Aortic smooth muscle cell (primary cell): ENCODE measurements at places on chromosomes 3 and 15. TPM values are rescaled to one million over a fixed set of nuclear protein-coding genes. Genes with fewer than 3 reads are reported as not detected.

Gene C3orf22
- not detected in 2 replicates for total RNA-seq

Gene TRH
- total RNA-seq: not detected in 2 replicates

Gene SMCO1
- total RNA-seq: not detected in 2 replicates

Gene FAM81A
- total RNA-seq: 0.13 and 0.25 TPM in 2 replicates

Gene CHRD
- total RNA-seq: 1.7 and 2.4 TPM in 2 replicates

Gene COL7A1
- 5.4 and 6.0 TPM in 2 replicates for total RNA-seq

Gene LARP6
- total RNA-seq: 49.7 and 49.9 TPM in 2 replicates

Gene SETD5
- 26.7 and 39.9 TPM in 2 replicates for total RNA-seq

Gene TIGIT
- under 0.01 and 0.13 TPM in 2 replicates for total RNA-seq

Gene CPN2
- total RNA-seq: not detected in 2 replicates

Gene CFAP92
- not detected in 2 replicates for total RNA-seq

Gene CSPG5
- under 0.01 and 0.25 TPM in 2 replicates for total RNA-seq

Gene SLC6A20
- not detected in 2 replicates for total RNA-seq

Gene MEIS2
- total RNA-seq: 35.4 and 51.0 TPM in 2 replicates

Gene KNL1
- 10.8 and 15.3 TPM in 2 replicates for total RNA-seq

Gene XCR1
- not detected in 2 replicates for total RNA-seq

Gene GOLGA8T
- total RNA-seq: 0.06 and 0.26 TPM in 2 replicates

Gene NRG4
- total RNA-seq: not detected in 2 replicates

Gene GPR15
- not detected in 2 replicates for total RNA-seq

Gene DLL4
- total RNA-seq: 0.56 and 1.5 TPM in 2 replicates

Gene LEKR1
- total RNA-seq: 0.19 and 0.26 TPM in 2 replicates

Gene ANKRD63
- total RNA-seq: not detected in 2 replicates

Gene GPR160
- total RNA-seq: 0.56 and 0.92 TPM in 2 replicates

Gene ABTB1
- total RNA-seq: 10.0 and 16.6 TPM in 2 replicates

Gene SLC38A3
- not detected in 2 replicates for total RNA-seq

Gene CHAC1
- 2.8 and 5.3 TPM in 2 replicates for total RNA-seq

Gene GRK7
- total RNA-seq: not detected in 2 replicates

Gene SCN11A
- 0.06 and 0.13 TPM in 2 replicates for total RNA-seq

Gene SOX14
- not detected in 2 replicates for total RNA-seq

Gene MYO5C
- total RNA-seq: 0.50 and 0.53 TPM in 2 replicates

Gene SCG3
- not detected in 2 replicates for total RNA-seq

Gene CHRNA7
- total RNA-seq: 1.4 and 5.3 TPM in 2 replicates

Gene ARL6
- total RNA-seq: 8.2 and 12.0 TPM in 2 replicates

Gene CHRNB4
- total RNA-seq: not detected in 2 replicates

Gene GPR149
- total RNA-seq: not detected in 2 replicates

Gene SLC2A2
- not detected in 2 replicates for total RNA-seq

Gene RTP2
- total RNA-seq: not detected in 2 replicates

Gene CDHR4
- 0.06 TPM in 1 of 2 replicates, not detected in the other for total RNA-seq

Gene IGF2BP2
- 1.6 and 2.4 TPM in 2 replicates for total RNA-seq

Gene P2RY13
- total RNA-seq: not detected in 2 replicates

Gene DUOX1
- total RNA-seq: not detected in 2 replicates

Gene UCN2
- 0.19 and 0.26 TPM in 2 replicates for total RNA-seq

Gene CEP19
- total RNA-seq: 3.3 and 3.7 TPM in 2 replicates

Gene CSTA
- total RNA-seq: 0.66 TPM in 1 of 2 replicates, not detected in the other

Gene GABRA5
- total RNA-seq: not detected in 2 replicates

Gene GRIP2
- not detected in 2 replicates for total RNA-seq

Gene NBEAL2
- total RNA-seq: 3.7 and 5.0 TPM in 2 replicates
